ENCODE measurements at places on chromosomes 3 and 15.
A peak's percentile ranks its signal among the peaks of the same experiment; 100 is the strongest.

GRCh38 chr3:110318108-110318507 lies 753.5 kb upstream of the NECTIN3 start:
- DNase-seq: no peak

- DNase-seq: no peak
Observed at GRCh38 chr3:185655426-185656320, 69.6 kb downstream of the SENP2 start.

DNA sequence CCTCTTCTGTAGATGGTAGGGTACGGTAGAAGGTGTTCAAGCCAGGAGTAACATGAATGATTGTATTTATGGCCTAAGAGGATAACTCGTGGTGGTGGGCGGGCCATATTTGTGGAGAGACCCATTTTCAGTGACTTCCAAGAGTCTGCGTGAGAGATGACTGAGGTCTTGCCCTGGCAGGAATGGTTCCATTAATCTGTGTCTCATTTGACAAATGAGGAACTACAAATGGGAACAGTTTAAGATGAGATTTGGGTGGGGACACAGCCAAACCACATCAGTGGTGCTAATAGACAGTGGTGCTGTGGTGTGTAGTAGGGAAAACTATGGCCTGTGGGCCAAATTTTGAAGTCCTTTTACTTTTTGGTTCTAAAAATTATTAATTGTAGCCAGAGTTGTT lies 47.1 kb downstream of the FLNB start:
- no peak for DNase-seq

- peak; percentile 2 for DNase-seq
Observed at GRCh38 chr3:121431726-121432517, 113.9 kb downstream of the POLQ start.

GRCh38 chr3:6640907-6641306 lies 220.0 kb upstream of the GRM7 start:
- DNase-seq: no peak

GRCh38 chr15:67504796-67505195 lies 16.1 kb upstream of the C15orf61 start:
- no peak for DNase-seq

Measured in NCI-H345 (cell line).